Activated CD8-positive, alpha-beta T cell treated with anti-CD3 and anti-CD28 coated beads for 36 hours (primary cell): ENCODE measurements at places on chromosomes 7 and 10. TPM values are rescaled to one million over a fixed set of nuclear protein-coding genes. Genes with fewer than 3 reads are reported as not detected.

DNA sequence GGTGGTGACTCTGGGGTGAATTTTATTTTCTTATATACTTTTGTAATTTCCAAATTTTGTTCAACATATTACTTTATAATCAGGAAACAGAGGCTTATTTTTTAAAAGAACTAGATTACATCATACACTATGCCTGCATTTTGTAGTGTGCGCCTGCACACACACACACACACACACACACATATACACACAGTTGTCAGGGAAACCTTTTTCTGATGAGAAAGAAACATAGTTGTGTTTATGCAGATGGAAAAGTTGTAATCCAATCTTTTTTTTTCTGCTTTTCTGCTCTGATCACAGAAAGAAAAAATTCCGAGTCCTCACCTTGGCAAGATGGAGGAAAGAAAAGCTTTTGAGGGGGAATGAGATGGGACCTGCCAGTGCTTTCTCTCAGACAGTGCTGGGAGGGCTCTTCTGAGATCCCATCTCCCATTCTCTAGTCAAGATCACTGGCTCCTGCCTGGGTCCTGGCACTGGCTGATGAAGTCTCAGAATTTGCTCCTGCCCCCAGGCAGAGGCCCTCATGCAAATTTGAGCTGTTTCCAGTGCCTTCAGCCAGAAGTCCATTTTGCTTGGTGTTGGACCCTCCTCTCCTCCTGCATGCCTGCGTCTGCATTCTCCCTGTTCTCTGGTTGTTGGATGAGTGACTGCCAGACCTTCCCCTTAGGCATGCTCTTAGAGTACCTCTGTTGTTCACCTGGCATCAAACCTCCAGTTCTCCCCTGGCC is 59.7 kb downstream of the TLL2 start:
- no peak for DNase-seq

- DNase-seq: no peak
These were observed 143.4 kb downstream of the C10orf105 start for GRCh38 chr10:71575934-71576801.

Gene NAT16
- total RNA-seq: not detected

DNA sequence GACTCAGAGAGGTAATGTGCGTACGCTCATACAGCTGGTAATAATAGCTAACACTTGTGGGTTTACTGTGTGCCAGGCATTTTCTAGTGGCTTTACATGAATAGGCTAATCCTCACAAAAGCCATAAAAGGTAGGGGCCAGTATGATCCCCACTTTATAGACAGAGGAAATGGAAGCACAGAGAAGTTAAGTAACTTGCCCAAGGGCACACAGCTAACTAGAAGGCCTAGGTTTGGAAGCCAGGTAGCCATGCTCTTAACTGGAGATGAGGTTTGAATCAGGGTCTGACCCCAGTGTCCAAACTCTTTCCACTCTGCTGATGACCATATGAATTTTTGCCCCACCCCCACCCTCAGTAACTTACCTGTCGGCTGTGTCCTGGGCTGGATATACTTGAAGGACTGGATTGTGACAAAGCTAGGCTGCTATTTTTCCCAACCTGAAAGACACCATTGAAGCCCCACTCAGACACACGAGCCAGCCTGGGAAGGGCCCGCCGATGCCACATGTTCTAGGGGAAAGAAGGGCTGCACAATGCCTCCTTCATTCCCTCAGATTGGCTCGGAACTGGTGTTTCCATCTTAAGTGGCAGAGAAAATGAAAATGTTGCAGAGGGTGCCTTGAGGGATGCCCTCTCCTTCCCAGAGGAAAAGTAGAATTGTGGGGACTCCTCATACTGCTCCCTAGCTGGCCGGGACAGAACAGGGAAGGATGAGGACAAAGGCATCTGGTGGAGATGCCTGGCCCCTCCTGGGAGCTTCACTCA is 29.1 kb upstream of the EFCAB10 start:
- DNase-seq: no peak

Gene SKIDA1
- 0.11 TPM for total RNA-seq

Gene RAB11FIP2
- total RNA-seq: 9.7 TPM

- DNase-seq: no peak
These were observed 1.3 kb upstream of the COMMD3 start for GRCh38 chr10:22314852-22315251.

Gene MACROH2A2
- 3.6 TPM for total RNA-seq

GRCh38 chr7:770741-771166 is 43.7 kb upstream of the PRKAR1B start:
- no peak for DNase-seq

Gene PIP
- total RNA-seq: not detected

GRCh38 chr10:34224639-34225038 is 590.5 kb downstream of the PARD3 start:
- no peak for DNase-seq

Gene DLX6
- total RNA-seq: not detected

Gene ZNF503
- total RNA-seq: 0.31 TPM

GRCh38 chr10:130428936-130429335 is 292.7 kb downstream of the GLRX3 start:
- no peak for DNase-seq
